Caco-2 (cell line): ENCODE measurements at places on chromosomes 4 and X.

DNA sequence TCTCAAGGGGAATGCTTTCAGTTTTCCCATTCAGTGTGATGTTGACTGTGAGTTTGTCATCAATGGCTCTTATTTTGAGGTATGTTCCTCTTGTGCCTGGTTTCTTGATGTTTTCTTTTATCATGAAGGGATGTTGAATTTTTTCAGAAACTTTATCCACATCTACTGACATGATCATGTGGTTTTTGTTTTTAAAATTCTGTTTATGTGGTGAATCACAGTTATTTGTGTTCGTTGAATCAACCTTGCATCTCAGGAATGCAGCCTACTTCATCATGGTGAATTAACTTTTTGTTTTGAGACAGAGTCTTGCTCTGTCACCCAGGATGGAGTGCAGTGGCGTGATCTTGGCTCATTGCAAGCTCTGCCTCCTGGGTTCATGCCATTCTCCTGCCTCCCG lies 263.1 kb upstream of the KLF3 start:
- DNase-seq, result no peak

GRCh38 chrX:99398545-99398944 lies 1011.5 kb downstream of the PCDH19 start:
- no peak for DNase-seq

DNA sequence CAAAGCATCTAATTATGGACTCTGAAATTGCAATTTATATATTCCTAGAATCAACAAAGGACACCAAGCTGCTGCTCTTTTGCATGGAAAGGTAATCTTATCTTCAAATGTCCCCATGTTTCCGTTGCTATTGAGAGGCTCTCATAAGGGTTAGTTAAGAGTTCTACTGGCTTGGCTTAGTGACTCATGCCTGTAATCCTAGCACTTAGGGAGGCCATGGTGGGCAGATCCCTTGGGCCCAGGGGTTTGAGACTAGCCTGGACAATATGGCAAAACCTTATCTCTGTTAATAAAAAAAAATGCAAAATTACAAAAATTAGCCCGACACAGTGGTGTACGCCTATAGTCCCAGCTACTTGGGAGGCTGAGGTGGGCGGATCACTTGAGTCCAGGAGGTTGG lies 93.4 kb upstream of the RAPGEF2 start:
- no peak for DNase-seq

GRCh38 chr4:88109123-88109881 lies 49.1 kb downstream of the ABCG2 start:
- peak; percentile 58 for DNase-seq

GRCh38 chrX:119734897-119735339 lies 23.5 kb upstream of the SOWAHD start:
- no peak for DNase-seq

- no peak for DNase-seq
Measured at GRCh38 chr4:159764343-159764952, 661.6 kb downstream of the RAPGEF2 start.

DNA sequence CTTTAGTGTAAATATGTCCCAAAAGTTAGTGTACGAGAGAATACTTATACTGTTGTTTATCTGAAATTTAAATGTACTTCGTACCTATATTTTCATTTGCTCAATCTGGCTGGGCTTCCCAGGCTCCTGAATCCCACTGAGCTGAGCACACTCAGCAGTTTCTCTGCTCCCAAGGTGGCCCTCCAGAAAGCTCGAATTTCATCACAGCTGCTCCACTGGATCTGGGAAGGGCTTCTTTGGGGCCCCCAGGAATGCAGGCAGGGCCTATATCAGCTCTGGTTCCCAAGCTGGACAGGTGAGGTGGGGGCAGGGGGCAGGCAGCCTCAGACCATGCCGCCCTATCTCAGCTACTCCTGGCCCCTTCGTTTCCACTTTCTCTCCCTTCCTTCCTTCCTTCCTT lies 1.5 kb upstream of the FATE1 start:
- no peak for DNase-seq

DNA sequence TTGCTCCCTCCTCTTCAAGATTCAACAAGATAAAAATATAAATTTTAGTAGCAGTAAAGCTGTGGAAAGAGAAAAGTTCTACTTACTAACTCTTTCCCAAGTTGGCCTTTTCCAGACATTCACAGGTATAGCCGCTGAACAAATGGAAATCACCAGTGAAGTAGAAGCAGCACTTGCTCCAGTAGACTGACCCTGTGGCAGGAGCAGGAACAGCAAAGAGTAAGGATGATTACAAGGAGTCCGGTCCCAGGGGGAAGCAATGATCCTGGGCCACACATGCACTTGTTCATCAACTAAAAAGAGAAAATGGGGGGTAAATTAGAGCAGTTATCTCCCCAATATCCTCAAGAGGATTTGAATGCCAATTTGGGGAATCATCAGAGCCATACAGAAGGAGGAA lies 184.9 kb downstream of the NAF1 start:
- DNase-seq, result no peak

DNA sequence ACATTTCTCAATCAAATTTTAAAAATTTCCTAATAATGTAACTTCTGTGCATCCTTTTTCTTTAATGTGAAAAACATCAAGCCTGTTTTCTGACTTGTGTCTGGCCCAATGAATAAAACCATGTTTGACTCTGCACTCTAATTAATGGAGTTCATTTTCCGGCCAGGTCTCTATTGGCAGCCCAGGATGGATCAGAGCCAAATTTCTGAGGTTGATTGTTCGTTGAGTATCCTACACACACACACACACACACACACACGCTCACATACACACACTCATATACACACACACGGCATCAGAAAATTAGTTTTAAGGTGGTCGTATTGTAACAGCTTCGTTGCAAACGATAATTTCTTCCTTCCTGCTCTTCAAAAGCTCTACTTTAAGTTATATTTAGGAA lies 28.9 kb upstream of the TLL1 start:
- no peak for DNase-seq

DNA sequence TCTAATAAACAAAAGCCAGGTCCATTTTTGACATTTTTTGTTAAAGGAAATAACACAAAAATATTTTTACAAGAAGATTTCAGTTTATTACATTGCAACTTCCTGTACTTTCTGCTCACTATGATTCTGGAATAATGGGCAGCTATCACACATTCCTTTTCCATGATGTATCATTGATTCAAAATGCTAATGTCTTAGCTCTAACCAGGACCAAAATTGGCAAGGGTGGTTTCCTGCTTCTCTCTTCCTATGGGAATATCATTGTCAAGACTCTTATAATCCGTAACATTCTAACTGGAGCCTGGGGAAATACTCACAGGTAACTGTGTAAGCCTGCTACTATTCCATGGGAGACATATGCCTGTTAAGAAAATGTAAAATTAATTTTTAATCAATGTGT lies 218.6 kb downstream of the DCAF12L2 start:
- DNase-seq, result no peak

- DNase-seq, result no peak
Measured at GRCh38 chrX:44898411-44899221, 25.6 kb downstream of the KDM6A start.

GRCh38 chrX:133005042-133005441 lies 46.6 kb upstream of the HS6ST2 start:
- peak; percentile 17 for DNase-seq

DNA sequence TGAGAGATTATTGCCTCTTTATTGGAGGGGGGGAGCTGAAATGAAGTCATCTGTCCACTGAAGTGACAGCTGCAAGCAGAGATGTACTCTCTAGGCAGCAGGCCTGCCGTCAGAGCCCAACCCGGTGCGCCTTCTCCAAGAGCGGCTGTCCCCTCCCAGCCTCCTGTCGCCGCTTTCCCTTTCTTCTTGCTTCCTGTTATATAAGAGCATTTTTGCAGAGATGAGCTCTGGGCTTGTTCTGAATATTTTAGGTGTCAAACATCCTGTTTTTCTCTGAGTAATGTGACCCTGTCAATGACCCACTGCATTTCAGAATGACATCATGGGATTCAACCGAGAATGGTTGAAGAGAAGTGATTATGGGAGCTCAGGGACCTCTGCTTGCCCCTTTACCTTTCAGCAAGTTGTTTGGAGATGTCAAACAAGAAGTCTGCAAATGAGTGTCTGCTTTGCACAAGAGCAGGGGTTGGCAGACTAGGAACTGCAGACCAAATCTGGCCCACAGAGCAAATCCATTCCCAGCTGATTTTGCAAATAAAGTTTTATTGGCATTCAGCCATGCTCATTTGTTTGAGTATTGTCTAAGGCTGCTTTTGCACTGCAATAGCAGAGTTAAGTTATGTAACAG lies 79.9 kb downstream of the SLC9A6 start:
- DNase-seq, result no peak

- DNase-seq, result no peak
Measured at GRCh38 chr4:85491527-85491926, 16.6 kb downstream of the ARHGAP24 start.

- no peak for DNase-seq
Measured at GRCh38 chr4:181046809-181047208, 1196.4 kb upstream of the TENM3 start.

GRCh38 chr4:114659386-114660008 lies 60.9 kb downstream of the UGT8 start:
- DNase-seq, result peak; percentile 75

DNA sequence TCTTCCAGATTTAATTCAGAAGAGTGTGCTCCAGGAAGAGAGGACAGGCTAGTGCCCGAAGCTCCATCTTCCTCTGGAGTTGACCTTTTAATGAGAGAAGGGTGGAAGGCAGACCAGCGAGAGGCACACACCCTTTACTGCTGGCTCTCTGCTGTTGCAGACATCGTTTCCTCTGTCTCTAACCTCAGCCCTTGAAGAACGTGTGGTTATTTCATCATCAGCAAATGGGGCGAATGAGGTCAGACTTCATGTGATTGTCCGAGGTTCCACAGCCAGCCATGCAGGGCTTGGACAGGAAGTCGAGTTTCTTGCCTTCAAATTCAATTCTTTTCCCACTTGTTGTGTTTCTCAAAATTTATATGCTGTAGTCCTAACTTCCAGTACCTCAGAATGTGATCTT lies 155.2 kb upstream of the MSX1 start:
- no peak for DNase-seq

- peak; percentile 28 for DNase-seq
Measured at GRCh38 chrX:18649498-18649951, 22.4 kb downstream of the RS1 start.

DNA sequence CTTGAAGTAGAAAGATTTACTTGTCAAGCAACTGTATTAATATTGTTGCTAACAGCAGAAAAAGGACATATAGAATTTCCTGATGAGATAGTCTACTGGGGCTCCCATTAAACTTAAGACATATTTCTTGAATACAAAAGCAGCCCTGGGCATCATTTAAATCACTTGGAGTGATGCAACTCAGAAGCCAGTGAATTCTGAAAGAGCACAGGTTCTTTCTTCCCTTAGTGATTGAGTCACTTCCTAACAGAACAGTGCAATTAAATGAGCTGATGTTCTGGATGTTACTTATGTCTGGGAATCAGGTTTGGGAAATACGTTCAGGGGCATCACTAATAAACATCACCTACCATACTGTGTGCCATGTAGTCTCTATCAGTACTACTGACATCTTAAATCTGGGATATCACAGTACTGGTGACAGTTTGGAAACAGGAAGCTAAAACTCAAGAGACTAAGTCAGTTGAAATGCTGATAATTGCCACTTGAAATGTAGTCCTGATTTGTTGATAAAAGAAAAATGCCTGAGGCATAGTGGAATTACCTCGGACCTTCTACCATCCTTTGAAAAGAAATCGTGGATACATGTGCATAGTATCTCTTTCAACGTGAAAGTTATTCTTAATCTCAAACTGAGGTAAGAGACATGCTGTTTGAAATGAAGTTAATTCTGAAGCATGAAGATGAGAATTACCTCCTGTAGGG lies 249.2 kb upstream of the GPRIN3 start:
- DNase-seq, result no peak
